ENCODE measurements at places on chromosomes 1 and 21.

- DNase-seq: no peak
These were observed 6.7 kb upstream of the CFAP126 start for GRCh38 chr1:161374373-161374772.

DNA sequence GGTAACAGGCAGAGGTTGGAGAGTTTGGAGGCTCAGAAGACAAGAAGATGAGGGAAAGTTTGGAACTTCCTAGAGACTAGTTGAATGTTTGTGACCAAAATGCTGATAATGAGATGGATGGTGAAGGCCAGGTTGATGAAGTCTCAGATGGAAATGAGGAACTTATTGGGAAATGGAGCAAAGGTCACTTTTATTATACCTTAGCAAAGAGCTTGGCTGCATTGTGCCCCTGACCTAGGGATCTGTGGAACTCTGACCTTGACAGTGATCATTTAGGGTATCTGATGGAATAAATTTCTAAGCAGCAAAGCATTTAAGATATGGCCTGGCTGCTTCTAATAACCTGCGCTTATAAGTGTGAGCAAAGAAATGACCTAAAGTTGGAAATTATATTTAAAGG is 17.2 kb downstream of the FAM3B start:
- DNase-seq: no peak

GRCh38 chr1:234730770-234731568 is 121.0 kb upstream of the IRF2BP2 start:
- DNase-seq: peak; percentile 61

- DNase-seq: no peak
These were observed 32.5 kb downstream of the SLX9 start for GRCh38 chr21:44972301-44972814.

DNA sequence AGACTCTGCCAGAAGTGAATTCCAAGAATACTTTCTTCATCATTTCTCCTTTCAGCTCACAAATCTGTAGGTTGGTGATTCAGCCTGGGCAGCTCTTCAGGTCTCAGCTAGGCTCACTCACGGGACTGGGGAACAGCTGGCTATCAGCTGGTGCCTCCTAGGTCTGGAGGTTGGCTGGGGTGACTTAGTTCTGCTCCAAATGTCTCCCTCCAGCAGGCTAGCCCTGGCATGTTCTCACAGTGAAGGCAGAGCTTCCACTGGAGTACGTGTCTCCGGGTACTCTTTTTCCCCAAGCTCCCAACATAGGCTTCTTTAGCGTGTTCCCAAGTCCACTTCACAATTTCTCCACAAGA is 12.5 kb upstream of the VAMP4 start:
- DNase-seq: no peak

DNA sequence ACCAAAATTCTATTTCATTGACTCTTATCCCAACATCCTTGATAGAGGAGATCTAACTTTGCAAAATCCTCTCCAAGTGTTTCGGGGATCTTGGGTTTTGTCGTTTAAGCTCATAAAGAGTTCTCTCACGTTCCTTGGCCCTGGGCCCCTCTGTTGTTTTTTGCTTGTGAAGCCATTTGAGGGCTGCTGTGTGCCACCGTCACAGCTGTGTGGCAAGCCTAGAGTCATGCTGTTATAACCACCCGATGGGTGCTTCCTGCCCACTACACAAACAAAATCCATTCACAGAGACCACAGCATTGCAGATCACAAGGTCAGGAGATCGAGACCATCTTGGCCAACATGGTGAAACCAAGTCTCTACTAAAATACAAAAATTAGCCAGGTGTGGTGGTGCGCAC is 154.1 kb downstream of the ADSS2 start:
- DNase-seq: no peak

GRCh38 chr1:218880484-218881060 is 293.1 kb upstream of the LYPLAL1 start:
- DNase-seq: no peak

GRCh38 chr1:202283379-202283844 is 58.3 kb downstream of the UBE2T start:
- peak; percentile 46 for DNase-seq

DNA sequence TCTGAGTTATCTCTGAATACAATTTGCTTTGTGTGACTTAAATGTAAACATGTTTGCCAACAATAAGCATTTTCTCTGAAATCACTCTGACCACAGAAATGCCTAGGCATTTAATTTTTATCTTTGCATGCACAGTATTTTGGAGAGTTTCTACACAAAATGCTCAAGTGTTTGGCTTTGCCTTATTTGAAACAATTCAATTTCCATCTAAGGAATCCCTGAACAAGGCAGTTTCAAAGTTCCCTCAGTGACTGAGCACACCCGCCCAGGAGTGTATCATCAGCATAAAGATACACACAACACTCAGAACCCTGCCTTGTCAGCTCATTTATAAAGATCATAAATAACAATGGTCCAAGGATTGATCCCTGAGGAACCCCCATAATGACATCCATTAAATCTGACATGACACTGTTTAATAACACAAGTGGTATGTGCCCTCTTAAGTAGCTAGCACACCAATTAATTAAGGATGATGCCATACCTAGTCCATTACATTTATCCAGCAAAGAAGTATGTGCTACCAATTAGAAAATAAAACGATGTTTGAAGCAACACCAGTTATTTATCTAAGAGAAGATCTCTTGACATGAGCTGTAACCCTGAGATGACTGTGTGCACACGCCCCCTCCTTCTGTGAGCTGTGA is 585.8 kb downstream of the ADGRL2 start:
- no peak for DNase-seq

DNA sequence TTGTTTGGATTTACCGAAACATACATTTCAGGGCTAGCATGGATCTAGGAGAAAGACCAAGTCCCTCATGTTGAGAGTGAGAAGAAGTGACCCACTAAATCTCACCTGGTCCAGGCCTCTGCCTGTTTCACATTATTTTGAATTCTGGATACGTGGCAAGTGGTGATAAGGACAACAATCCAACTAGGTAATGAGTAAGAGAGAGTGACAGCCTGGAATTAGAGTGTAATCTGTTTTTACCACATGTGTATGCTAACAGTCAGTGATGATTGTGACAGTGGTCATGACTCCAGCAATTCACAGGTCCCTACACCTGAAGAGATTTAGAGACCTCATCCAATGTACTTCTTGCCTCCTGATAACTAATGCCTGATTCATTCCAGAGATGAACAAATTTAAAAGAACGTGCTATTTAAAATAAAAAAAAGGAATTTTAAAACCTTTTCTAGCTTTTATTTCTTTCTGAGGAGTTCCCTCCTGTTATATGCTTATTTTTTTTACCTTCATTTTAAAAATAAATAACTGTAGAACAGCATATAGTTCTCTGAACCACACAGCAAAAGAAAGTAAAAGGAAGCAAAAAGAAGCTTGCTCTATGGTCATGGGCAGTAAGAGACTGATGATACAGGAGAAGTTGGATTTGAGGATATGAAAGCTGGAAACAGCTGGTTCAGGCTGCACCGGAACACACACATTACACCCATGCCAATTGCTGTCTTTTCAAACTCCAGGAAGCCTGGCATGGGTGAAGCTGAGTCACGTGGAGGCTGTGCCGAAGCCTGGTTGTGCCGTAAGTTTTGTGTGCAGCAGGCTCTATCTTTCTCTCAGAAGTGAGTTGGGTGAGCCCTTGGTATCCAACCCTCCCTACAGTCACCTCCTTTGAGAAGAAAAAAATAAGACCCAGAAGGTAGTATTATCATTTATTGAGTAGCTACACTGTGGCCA is 14.7 kb downstream of the C1orf116 start:
- no peak for DNase-seq

GRCh38 chr21:27062443-27062842 is 95.6 kb upstream of the ADAMTS5 start:
- DNase-seq: no peak

All from foreskin melanocyte (primary cell).